ENCODE measurements at places on chromosomes 2 and 18.
A peak's percentile ranks its signal among the peaks of the same experiment; 100 is the strongest.

DNA sequence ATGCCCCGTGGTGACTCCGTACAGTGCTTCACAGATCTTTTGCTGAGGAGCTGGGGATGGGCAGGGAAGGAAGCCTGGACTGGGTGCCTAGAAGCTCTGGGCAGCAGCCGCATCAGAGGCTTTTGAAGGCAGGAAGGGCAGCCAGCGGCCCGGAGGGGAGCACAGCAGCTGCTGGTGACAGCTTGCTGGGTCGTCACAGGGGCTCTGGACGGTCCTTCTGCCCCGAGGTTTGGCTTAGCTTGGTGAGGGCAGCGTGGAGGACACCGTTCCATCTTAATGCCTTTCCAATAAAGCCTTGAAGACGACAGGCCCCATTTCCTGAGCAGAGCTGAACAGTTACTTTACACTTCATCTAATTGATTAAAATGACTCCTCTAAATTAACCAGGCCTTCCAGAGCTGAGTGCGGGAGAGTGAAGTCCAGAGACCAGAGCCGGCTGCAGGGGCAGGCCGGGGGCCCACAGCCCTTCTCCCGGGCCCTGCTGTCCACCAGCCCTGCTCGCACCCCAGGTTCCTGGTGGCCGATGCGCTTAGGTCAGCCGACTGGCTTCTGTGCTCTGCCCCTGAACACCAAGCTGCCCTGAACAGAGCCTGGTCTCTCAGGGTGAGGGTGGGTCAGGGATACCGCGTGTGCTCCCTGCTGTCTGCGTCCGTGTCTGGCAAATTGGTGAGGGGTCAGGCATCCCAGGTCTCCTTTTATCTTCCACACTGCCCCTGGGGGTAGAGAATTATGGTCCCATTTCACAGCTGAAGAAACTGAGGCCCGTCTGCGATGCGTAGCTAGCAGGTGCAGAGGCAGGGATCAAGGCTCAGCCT, 43.5 kb downstream of the RRM2 start:
- no peak for DNase-seq

GRCh38 chr2:103169861-103170260, 408.0 kb downstream of the TMEM182 start:
- DNase-seq: no peak

DNA sequence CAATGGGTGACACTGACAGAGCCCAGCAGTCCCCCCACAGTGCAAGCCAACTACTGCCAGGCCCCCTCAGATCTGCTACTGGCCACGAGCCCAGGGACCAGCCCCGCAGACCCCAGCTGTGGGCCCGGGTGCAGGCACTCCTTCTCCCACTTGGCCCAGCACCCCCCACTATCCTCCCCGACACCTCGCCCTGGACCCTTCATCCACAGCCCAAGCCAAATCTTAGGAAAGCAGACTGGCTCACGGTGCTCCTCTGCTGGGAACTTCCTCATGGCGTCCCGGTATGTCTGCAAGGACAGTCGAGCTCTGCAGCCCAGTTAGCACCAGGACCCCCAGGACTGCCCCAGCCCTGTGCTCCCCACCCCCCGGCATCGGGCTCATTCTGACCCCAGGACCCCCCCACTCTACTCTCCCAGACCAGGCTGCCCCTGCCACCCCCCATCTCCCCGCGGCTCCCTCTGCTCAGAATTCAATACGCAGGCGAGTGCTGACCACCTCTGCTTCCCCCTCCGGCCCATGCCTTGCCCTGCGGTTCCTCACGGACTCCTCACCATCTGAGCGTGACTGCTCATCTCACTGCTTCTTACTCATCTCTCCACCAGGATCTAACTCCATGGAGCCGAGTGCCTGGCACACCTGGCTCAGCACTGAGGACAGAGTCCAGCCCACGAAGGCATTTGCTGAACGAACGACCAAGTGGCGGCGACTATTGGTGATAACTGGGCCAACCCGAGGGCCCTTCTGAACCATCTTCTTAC, 85.7 kb downstream of the PXDN start:
- DNase-seq: no peak

DNA sequence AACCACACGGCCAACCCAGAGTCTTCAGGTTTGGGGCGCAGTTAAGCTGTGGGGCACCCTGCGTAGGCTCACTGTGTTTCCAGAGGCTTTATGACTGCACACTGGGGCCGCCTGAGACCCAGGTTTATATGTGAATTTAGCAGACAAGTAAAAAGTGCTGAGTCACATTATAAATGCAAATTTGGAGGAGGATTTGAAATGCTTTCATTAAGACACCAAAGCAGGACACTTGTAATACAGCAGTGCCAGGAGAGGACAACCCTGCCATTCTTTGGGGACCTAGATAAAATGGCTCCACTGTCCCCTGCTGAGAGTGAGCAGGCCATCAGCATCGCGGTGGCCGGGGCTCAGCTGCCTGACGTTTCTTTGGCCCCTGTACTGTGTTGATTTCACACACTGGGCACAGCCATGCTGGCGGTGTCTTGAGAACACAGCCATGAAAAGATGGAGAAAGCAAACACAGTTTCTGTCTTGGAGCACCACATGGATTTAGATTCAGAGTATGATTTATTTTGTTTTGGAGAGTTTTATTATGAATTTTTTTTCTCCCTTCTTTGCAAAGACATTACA, 10.2 kb downstream of the ACKR3 start:
- no peak for DNase-seq

- no peak for DNase-seq
These were observed 1.3 kb downstream of the LIPG start for GRCh38 chr18:49563130-49563540.

GRCh38 chr2:29789911-29790485, 131.4 kb downstream of the ALK start:
- DNase-seq: no peak

DNA sequence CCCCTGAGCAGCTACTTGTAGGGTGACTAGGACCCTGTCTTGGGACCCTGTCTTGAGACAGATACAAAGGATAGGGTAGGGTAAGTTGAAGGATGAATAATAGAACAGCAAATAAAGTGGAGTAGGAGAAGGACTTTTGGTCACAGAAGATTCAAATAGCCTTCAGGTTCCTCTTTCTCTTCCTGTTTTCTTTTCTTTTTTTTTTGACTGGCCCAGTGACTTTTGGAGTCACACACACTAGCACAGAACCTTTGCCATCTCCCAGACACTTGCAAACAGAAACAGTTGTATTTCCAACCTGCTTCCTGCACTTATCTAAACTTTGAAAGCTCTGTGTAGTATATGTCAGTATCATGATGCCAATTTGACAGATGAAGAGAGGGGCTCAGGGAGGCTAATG, 108.2 kb downstream of the TDRD15 start:
- no peak for DNase-seq

DNA sequence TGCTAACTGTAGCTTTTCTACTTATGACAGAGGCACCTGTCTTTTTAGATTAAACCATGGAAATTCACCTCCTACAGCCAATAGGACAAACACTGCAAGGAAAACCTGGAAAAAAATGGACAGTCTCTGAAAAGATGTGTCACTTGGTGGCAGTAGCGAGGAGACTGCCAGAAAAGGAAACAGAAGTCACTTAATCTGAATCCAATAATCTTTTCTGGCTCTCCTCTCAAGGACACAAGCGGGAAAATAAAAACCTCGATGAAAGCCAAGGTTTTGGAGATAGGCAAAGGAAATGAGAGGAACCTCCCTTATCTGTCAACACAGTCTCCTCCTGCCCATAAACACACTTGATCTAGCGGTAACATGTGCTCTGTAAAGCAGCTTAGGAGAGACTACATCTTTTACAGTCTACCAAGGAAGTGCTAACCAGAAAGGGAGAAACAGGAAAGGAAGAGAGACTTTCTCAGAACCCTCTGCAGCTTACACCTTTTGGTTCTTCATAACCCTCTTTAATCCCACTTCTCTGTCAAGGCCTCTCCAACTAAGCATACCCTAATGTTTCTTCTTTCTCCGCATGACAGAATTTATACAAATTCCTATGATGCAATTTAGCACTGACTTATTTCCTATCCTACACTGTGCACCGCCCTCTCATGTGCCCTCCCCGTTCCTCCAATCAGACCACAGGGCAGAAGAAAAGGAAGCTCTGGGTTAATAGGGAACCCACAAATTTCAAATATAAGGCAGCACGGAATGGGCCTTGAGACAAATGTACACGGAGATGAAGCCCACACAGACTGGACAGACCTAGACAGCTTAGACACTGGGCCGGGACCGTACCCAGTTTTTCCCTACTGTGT, 52.8 kb downstream of the CLASP1 start:
- peak; percentile 69 for DNase-seq

DNA sequence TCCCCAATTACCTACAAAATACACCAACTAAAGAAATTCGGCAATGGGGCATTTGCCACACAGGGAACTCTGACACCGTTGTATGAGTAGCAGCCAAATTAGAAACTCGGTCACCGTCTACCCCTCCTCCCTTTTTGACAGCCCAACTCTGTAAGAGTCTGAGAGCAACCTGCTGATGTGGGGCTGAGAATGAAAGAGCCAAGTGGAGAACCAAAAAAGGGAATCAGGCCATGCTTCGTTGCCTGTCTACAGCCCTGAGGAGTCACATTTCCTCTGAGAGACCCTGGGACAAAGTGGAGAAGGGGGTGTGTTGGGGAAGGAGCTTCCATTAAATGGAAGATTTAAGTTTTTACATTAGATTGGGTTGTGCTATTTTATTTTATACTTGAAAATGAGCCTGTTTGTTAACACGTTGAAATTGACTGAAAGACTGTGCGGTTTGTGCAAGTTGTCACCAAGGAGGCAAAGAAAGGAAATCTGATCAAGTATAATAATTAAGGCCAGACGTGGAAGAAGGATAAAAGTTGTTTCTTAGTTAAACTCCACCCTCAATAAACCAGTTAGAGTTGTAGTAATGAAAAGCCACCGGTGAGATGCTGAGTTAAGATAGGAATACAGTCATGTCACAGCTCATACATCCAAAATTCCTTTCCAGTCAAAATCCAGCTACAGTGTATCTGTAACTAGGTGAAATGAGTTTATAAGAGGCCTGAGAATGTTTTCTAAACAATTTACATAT, 131.7 kb upstream of the CREB1 start:
- DNase-seq: no peak

GRCh38 chr2:28401411-28401810, 8.8 kb downstream of the FOSL2 start:
- DNase-seq: no peak

GRCh38 chr18:56505971-56506370, 132.4 kb downstream of the TXNL1 start:
- DNase-seq: no peak

DNA sequence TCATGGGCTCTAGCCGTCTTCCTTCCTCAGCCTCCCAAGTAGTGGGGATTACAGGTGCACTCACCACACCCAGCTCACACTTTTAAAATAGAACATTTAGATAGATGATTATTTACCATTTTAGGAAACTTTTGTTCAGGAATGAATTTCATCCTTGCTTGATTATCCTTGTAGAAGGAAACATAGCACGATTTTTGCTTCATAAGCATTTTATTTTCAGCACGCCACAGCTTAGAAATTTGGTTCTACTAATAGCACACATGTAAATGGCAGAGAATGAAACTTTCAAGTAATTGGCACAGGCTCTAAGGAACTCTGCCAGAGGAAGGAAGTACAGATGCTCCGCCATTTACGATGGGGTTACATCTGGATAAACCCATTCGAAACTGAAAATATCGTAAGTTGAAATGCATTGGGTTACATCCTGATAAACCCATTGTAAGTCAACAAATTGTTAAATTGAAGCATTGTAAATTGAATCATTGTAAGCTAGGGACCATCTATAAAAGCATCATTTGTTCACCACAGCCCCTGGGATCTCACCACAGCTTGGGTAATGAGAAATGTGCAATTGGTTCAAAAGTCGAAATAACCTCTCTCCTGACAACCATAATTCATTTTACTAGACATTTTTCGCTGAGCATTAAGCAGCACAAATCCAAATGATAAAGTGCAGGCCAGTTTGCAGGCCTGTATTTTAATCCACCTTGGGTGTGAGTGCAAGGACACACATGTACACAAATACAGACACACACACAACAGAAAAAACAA, 33.2 kb downstream of the FRZB start:
- DNase-seq: no peak

DNA sequence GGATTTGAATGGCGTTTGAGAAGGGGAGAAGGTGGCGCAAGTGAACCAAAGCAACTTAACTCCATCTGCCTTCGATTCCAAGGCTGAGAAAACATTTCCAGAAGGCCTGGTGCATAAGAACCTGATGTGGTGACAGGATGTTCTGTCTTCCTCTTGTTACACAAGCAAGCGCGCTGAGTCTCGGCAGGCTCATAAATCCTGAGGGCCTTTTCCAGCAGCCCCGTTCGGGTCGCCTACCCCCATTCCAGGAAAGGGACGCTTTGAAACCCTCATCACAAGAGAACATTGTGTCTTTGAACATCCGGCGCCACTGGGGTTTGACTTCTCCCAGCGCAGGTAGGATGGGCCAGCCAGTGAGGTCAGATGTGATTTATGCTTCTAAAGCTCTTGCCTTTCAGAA, 403.5 kb downstream of the SETBP1 start:
- no peak for DNase-seq

DNA sequence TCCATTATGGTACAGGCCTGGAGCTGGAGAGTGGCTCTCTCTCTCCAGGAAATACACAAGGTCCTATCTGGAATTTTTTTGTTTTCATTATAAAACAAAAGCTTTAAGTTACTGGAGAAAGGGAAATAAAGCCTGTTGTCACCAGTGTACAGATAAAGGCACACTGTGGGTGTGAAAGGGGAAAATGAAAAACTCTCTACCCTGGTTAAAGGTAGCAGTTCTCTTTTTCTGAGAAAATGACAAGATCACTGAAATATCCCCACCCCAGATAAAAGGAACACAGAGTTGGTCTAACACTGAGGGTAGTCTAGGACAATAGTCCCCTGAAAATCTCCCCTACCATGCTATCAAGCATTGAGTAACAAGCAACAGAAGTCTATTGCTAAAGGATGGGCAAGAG, 438.7 kb downstream of the MBD2 start:
- no peak for DNase-seq

GRCh38 chr2:81234711-81235110, 930.2 kb upstream of the LRRTM1 start:
- no peak for DNase-seq

DNA sequence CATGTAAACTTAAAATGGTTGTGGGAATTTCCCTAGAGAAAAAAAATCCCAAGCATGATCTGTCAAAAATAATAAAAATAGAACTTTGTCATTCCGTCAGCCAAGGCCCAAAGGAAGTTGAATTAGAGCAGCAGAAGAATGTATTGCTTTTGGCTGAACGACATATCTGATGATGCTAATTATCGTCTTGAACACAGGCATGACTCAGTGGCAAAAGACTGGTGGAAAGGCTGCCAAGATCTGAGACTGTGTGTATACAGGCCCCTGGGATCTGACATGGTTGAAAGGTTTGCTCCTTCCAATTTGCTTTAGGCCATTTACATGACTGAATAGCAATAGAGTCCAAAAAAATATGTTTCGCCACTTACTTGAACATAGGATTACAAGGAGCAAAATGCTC, 1057.1 kb upstream of the CRIM1 start:
- peak; percentile 59 for DNase-seq

- DNase-seq: no peak
These were observed 316.8 kb downstream of the PAX3 start for GRCh38 chr2:221981912-221982470.

DNA sequence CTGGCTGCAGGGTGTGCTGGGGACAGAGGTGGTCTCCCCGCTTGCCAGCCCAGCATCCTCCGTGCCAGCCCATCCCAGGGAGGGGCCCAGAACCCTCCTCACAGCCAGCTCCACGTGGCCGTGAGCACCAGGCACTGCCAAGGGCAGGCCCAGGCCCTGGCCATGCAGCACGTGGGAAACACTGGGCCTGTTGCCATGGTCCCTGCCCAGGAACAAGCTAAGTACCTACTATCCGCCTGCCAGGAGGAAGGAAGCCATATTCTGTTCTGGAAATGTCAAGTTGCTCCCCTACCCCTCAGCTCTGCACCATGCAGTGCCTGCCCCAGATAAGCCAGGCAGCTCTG, 250.6 kb downstream of the CYP26B1 start:
- DNase-seq: no peak

GRCh38 chr2:43426305-43427031, 169.4 kb downstream of the THADA start:
- peak; percentile 94 for DNase-seq

All from adipocyte (in vitro differentiated cells).